ENCODE measurements at places on chromosomes 6 and 20. TPM values are rescaled to one million over a fixed set of nuclear protein-coding genes. Genes with fewer than 3 reads are reported as not detected.

Gene ZNF831
- total RNA-seq = not detected

Gene HCRTR2
- total RNA-seq = not detected

Gene MAPK13
- total RNA-seq = 44.3 TPM

Gene MYO6
- total RNA-seq = 18.1 TPM

Gene PRL
- total RNA-seq = not detected

Gene SNAI1
- total RNA-seq = not detected
